ENCODE measurements at places on chromosomes 13 and 19.

DNA sequence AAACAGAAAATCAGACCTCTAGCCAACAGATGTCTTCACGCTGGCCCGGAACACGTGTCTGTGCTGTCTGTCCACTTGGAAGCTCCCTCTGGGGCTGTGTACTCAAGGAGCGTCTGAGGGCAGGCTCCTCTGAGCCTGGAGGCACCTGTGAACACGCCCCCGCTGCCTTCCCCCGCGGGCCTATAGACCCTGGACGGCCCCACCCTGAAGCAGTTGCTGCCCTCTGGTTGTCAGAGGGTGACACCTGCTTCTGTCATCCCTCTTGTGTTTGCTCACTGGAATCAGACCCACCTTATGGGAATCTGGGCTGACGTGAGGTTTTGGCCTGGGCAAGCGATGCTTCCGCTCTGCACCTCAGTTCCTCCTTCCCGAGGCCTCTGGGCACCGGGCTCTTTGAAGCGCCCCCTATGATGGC, 19.2 kb downstream of the EPN1 start:
- no peak for DNase-seq

DNA sequence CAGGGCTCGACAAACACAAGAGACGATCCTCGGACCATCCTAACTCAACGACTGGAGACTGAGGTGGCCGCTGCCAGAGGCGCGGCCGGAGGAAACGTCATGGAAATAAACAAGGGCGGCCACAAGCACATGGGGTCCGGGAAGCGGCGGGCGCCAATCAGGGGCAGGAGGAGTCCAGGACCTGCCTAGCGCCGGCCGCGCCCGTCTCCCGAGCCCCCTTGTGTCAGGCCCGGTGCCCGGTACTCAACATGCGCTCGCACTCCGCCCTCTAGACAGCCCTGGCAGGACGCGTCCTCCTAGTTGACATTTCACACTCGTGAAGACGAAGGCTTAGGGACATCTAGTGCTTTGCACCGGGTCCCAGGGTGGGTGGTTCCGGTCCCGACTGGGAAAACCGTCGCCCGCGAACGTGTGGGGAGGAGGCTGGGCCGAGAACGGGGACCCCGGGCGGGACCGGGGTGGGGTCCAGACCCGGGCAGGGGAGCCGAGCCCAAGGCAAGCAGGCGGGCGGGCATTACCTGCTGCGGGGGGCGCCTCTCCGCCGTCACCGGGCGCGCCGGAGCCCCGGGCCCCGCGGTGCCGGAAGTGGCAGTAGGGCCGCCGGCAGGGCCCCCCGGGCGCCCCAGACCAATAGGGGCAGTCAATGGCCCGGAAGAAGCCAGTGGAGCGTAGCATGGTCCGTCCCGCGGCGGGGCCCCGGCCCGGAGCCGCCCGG, 442 bp downstream of the REXO1 start:
- DNase-seq = no peak

GRCh38 chr13:51674276-51674675, 90.0 kb downstream of the WDFY2 start:
- peak; percentile 13 for DNase-seq

DNA sequence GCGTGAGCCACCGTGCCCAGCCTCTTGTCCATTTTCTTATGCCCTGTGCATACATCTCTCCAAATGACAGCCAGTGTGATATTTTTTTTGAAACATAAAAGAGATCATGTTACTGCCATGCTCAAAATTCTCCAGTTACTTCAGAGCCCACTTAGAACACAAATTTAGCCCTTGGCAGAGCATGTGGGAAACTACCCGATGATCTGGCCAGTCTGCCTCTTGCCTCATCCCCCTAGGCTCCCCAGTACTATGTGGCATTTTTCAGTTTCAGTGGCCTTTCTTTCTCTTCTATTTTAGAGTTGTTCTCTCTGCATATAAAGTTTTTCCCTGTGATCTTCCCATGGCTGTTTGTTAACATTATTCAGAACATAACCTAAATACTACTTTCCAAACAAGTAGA, 323.0 kb downstream of the GPC5 start:
- no peak for DNase-seq

- DNase-seq = no peak
Observed at GRCh38 chr13:100124265-100124664, 35.4 kb downstream of the PCCA start.

DNA sequence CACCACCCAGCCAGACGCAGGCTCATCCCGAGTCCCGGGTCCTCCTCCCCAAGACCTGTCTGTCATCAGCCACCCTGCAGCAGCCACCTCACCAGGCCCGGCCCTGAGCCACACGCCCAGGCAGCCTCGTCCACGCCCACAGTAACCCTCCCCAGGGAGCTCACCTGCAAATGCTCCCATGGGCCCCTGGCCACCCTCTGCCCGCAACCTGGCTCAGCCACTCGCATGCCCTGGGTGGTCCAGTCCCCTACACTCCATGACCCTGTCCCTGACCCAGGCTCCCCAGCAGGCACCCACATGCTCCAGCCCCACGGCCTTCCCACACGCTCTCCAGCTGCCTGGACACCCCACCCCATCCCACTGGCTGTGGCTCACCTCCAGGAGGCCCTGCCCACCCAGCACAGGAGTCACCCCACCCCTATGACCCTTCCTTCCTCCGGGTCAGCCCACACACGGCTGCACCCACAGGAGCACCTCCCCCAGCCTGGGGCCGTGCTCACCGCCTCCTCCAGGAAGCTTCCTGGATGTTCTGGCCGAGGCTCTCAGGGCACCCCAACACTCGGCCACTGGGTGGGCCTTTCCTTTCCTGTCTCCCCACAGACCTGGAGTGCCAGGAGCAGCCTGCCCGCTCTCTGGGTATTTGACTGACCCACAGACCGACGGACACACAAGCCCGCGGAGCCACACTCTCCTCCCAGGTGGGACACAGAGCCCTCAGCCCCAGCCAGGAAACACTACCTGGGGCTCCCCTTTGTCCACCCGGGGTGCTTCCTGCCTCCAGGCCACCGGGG, 3.6 kb downstream of the TMEM259 start:
- no peak for DNase-seq

DNA sequence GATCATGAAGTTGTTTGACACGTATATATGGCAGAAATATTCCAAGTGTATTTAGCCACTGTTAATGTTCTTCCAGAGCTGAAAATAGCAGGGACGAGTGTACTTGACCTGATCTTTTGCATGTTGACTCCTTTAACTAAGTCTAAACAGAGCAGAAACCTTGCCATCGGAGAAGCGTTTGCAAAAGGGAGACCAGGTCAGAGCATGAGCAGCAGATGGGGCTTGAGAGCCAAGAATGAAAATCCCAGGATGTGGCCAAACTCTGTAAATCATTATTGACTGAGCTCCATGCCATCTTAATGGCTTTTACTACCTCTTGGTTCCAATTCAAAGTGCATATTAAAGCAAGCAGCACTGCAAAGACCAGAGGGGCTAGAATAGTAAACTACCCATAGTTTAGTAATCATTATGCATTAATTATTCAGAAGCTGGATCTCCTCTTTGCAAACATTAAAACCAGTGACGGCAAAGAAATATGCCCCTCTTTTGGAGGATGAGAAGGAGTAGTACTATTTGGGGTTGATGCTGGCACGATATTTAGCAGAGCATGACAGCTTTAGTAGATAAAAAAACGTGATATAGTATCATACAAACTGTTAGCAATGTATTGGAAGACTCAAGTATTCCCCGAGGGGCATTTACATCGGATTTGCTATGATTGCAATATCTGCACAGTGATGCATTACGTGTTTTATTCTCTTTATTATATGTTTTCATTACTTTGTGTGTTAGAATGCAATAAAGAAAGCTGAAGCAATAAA, 55.7 kb downstream of the FAM216B start:
- no peak for DNase-seq

- DNase-seq = no peak
Observed at GRCh38 chr19:6005321-6006069, 27.6 kb upstream of the RANBP3 start.

DNA sequence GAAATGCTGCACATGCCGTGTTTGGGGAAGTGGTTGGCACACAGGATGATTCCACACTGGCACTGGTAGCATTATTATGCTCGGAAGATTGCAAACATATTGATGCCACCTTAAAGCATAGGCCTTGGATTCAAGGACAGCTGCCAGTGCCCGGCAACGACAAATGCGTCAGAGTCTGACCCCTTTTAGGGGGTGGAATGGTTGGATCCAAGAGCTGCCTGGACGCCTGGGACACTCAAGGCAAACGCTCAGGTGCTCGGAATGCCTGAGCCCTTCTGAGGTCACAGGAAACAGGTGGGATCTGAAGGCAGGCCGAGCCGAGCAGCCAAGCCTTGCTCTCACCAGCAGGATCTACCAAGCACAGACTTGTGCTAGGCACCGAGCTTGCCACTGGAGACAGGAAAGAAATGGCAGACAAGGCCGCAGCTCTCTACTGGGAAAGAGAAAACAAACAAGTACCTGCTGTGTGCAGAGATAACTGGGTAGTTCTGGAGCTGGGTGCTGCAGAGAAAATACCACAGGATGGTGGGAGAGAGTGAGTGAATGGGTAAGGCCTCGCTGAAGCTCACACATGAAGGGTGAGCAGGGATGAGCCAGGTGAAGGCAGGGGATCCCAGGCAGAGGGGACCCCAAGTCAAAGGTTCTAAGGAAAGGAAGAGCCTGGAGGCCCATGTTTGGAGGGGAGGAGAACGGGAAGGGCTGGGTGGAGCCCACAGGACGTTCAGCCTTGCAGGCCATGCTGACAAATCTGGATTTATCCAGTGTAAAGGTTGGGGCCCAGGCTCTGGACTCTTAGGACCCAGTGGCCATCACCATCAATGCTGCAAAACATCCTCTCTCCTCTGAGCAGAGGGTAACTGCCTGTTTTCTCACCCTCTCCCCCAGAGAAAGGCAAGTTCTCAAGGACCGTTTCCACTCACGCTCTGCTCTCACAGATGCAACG, 9.2 kb downstream of the RANBP3 start:
- DNase-seq = no peak

GRCh38 chr19:246551-246950, 44.7 kb downstream of the PLPP2 start:
- no peak for DNase-seq

- DNase-seq = no peak
Observed at GRCh38 chr19:35905178-35905727, 2.8 kb downstream of the TYROBP start.

GRCh38 chr19:45508861-45509691, 1.8 kb downstream of the VASP start:
- DNase-seq = no peak

DNA sequence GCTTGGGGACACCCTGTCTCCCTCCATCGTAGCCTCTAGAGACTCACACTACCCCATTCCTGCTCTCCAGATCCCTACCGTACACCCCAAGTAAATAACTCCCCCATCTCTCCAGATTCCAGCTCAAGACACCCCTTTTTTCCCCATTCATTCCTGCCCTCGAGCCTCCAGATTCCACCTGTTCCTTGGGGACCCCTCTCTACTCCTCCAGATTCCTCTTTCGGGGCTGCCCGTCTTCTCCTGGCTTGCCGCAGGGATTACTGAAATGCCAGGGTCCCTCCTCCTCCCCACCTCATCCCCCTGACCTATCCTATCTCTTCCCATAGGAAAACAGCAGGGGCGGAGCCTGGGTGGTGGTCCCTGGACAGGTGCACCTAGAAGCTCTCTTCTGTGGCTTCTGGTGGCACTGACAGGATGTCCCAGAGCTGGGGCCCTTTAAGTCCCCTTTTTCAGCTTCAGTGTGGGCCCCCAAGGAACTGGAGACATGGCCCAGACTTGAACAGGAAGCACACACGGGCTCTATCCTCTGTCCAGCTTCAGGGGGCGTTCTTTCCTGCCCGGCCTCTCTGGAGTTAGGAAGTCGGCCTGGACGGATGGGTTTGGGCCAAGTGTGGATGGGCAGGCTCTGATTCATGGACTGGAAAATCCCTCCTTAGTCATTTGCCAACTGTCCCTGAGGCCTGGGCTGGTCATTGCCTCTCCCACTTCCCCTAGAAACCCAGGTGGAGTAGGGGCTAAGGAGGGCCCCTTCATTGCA, 1.2 kb downstream of the ZSWIM4 start:
- DNase-seq = no peak

DNA sequence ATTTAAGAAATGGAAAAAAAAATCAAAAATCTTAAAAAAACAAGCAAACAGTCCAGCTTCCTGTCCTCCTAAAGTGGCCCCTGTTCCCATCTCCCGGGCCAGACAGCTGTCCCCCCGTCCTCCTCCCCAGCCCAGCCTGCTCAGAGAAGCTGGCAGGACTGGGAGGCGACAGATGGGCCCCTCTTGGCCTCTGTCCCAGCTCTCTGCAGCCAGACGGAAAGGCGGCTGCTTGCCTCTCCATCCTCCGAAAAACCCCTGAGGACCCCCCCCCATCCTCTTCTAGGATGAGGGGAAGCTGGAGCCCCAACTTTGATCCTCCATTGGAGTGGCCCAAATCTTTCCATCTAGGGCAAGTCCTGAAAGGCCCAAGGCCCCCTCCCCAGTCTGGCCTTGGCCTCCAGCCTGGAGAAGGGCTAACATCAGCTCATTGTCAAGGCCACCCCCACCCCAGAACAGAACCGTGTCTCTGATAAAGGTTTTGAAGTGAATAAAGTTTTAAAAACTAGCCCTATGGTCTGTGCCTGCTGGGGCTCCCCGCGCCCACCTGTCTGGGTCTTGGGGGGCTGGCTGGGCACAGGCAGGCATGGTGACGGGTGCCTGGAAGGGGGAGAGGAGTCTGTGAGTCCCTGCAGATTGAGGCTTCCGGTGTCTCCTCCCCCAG, 3.8 kb downstream of the GADD45GIP1 start:
- no peak for DNase-seq

GRCh38 chr19:4224470-4224869, 4.9 kb upstream of the EBI3 start:
- no peak for DNase-seq

DNA sequence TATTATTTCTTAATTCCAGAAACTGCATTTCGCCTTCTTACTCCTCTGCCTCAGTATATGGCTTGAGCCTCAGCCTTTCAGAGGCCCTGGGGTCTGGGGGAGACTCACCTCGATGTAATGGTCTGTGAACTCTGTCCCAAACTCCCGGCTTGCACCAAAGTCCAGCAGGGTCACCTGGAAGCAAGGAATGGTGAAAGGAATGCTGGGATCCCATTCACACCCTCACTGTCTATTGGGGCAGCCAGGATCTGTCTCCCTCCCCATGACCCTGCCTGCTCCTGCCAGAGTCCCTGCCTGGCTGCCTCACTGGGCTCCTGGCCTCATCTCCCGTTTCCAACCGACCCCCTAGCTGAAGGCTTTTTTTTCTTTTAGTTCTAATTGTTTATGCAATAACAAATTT, 5.4 kb upstream of the NUMBL start:
- no peak for DNase-seq
